ENCODE measurements at places on chromosomes 4 and X.

DNA sequence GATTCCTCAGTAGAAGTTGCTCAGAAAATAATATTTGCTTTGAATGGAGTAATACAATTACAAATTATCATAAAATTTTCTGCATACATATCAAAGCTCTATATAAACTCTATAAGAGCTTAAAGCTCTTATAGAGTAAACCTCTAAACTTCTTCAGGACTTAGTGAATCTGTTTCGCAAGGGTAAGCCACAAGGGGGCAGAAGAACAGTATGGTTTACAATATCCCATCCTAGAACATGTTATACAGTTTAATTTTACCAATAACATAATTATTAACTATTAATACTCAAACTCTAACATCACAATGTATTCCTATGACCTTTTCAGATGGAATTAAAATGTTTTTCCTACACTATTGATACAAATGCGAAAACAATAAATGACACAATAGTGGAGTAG lies 33.8 kb upstream of the SPANXN1 start:
- DNase-seq = no peak

DNA sequence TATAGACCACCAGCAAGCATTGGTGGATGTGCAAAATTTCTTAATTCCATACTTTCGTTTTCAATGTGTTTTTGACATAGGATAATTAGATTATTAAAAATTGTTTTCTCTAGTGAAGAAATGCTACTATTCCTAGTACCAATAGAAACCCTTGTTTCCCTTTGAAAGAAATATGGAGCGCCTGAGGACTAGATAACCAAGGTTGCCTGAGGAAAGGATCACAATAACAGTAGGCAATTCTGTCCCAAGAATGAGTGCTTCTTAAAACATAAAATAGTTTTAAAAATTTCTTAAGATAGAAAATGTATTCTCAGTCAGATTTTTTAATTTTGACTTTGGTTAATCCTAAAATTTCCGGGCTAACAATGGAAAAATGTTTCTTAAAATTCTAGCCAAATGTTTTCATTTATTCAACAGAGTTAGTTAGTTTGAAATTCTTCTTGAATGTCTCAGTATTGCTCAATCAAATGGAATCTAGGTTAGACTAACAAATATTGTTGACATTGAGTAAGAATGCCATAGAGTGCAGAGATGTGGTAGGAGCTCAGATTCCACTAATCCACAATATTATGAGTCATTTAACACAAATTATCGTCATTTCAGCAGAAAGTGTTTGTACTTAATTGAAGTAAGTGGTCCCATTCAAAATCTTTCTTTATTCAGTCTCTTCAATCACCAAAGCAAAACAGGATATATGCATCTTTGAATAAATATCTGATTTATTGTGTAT lies 666.0 kb downstream of the GRID2 start:
- no peak for DNase-seq

DNA sequence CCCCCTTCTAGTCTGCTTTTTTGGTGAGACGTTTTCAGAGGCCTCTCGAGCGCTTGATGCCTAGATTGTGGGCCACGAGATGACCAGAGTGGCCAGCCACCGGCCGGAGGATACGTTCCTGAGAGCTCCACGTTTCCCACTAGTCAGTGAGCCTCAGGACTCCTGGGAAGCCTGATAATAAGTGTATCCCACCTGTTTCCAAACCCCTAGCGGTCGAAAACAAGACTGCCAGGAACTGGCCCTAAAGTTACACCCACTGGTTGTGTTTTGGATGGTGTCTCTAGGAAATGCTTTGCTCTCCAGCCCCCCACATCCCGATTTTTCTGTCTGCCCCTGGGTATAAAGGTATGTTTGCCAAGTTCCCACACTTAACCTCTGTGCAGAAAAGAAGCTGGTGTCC lies 4.6 kb upstream of the RS1 start:
- DNase-seq = no peak

- DNase-seq = no peak
Measured at GRCh38 chrX:73683236-73683859, 120.4 kb downstream of the CHIC1 start.

GRCh38 chr4:152535360-152535902 lies 461 bp downstream of the FBXW7 start:
- no peak for DNase-seq

DNA sequence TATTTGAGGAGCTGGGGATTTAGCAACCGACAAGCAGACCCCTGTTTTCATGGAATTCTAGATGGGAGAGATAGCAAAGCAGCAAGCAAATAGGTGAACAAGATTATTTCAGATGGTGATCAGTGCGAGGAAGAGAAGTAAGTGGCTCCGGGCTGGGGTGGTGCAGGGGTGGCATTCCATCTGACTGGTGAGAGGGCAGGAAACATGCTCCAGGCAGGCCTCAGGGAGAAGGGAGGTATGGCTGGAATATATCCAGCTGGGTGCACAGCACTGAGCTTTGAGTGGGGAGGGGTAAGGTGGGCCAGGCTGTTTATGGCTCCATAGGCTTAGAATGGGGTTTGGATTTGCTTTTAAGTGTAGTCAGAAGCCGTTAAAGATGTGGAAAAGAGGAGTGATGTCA lies 21.2 kb downstream of the PTTG2 start:
- no peak for DNase-seq

DNA sequence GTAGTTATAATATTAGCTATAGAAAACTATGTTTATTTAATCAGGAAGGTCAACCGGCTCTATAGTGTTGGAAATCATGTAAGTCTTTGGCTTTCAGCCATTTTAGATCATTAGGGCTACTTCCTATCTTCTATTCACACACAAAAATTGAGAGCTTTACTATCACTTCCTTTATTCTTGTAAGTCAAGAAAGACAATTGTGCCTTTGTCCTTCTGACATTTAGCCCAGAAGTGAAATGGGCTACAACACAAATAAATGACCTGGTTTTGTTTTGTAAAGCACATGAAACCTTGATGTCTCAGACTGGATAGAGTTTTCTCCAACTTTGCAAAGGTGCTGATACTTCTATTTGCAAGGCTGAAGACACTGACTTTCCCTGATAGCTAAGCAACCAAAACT lies 122.4 kb upstream of the ACSL4 start:
- no peak for DNase-seq

DNA sequence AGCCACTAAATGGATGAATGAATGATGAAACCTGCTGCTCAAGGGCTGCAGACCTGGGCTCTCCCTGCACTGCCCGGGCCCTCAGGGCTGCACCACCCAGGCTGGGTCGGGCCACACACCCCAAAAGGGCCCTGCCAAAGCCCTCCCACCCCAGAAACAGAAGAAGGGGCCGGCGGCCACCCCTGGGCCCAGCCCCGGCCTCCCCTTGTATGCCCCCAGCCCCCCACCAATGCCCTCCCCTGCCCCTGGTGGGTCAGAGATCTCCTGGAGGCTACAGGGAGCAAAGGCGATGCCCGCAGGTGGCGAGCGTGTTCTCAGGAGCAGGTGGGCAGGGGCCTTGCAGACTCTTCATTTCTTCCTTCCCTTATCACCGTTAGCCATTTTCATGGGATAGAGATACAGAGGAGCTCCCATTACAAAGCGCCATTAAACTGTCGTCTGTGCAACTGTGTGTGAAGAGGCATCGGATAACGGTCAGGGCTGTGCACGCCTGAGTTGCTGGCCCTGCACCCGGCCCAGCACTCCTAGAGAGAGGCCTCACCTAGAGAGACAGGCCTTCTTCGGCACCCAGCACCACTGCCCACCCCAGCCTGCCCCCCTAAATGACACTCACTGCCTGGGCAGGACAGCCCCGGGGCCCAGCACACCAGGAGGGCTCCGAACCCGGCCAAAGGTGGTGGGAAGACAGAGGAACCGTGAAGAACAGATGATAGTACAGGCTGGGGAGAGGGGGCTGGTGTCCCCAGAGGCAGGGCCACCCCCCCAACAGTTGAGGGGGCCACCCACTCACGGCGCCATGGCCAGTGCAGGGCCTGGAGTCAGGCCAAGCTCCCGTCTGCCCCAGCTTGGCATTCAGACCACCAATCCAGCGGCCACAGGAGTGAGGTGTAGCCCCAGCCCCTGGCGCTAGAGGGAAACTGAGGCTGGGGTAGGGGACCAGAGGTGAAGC lies 133.7 kb downstream of the FAM53A start:
- no peak for DNase-seq

DNA sequence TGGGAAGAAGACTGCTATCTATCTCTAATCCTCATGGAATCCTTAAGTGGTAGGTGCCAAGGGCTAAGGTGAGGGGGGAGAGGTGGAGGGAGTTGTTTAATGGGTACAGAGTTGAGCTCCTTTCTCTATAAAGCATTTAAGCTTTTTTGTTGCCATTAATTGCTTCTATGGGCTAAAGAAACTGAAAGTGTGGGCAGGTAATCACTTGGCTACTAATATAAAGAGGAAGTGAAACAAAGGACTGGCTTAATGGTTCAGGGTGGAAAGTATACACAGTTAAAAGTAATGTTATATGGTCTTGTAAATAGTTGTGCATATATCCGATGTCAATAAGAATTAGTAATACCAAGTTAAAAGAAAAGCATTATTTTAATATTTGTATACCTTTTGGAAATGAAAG lies 83.9 kb downstream of the POLA1 start:
- DNase-seq = no peak

DNA sequence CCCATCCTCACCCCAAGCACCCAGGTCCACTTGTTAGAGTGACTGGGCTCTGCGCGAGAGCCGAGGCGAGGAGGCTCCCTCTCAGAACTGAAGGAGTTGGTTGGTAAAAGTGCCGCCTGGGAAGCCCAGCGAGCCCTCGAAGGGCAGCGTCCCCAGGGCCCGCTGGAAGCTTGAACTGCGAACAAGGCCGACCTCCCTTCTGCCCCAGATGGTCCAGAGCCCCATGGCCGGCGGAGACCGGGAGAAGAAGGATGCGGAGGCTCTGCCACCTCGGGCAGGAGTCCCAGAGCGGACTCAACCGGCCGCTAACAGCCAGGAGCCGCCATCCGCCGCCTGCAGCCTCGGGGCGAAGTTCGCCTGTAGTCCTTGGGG lies 116.3 kb upstream of the TEX13C start:
- DNase-seq = no peak

DNA sequence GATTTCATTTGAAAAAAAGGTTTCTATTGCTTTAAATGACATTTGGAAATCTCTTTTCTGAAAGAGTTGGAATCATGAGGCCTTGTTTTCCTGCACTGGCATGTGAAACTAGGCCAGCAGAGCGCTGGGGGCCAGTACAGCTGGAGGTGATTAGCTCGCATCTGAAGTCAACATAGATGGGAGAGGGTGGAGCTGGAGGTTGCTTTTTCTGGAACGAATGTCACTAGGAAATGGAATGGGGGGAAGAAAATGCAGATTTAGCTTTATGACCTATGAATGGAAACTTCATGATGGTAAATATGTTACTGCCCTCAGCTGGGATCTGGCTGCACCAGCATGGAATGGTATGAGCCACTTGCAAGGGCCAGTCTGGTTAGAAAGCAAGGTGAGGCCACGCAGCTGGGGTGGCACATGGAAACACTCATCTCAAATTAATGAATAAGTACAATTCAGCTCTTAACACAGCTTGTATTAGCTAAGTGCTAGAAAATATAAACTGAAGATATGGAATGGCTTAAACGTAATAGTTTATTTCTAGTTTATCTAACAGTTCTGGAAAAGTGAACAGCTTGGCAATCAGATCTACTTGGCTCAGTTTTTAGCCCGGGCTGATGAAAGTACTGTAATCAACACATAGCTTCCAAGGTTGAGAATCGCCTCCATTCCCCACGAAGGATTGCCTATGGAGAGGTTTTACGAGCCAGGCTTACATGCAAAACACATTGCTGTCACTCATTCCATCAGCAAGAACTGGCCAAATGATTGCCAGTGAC lies 32.5 kb downstream of the SLC10A6 start:
- DNase-seq = no peak

DNA sequence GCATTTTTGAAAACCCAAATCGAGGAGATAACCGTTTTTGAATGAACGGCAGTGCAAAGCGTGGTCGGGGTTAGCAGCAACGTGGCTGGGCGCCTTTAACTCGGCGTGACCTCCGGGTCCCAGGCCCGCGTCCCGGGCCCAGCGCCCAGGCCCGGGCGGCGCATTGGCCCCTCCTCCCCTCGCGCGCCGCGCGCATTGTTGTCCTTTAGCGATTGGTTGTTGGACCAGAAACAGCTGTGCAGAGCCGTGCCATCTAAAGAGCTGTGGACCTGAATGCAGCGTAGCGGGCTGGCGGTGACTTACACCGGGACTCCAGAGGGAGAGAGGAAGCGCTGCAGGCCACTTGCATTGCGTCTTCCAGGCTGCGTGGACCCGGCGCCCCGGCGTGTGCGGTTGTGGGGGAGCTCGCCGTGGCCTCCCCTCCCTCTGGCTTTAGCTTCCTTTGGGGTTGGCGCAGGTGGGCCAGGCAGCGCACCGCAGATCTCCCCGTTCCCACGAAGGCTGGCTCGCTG lies at the start of gene STOX2:
TSS of gene STOX2 (plus strand) at position 227 of the 512 bp plus-strand sequence. CDS start 1,484 bp downstream, outside the sequence.
- no peak for DNase-seq

GRCh38 chr4:70008771-70009170 lies 13.0 kb downstream of the STATH start:
- no peak for DNase-seq

GRCh38 chr4:121278811-121279368 lies 101.9 kb downstream of the QRFPR start:
- DNase-seq = no peak

GRCh38 chrX:46311581-46312120 lies 233.6 kb downstream of the ZNF674 start:
- DNase-seq = no peak

- no peak for DNase-seq
Measured at GRCh38 chr4:122899682-122900081, 22.7 kb downstream of the NUDT6 start.

GRCh38 chrX:130125091-130125874 lies 15.0 kb upstream of the ELF4 start:
- DNase-seq = no peak

DNA sequence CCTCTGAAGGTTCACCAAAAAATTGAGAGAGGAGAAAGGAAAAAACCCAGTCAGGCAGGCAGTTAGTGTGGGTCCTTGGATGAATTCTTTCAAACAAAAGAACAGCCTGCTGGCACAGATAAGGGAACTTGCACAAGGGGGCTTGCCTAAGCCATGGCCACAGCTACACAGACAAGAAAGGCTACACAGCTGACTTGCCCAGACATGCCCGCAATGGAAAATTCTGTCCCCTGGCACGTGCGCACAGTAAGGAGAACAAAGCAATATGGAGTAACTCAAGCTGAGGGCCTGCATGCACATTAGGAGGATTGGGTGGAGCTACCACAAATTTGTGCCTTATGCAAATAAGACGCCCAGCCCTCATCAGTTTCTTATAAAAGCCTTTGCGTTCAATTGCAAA lies 512.5 kb upstream of the HTR2C start:
- DNase-seq = no peak

GRCh38 chrX:88940904-88941303 lies 193.9 kb downstream of the CPXCR1 start:
- no peak for DNase-seq

- DNase-seq = no peak
Measured at GRCh38 chr4:109207898-109208297, 94.6 kb downstream of the COL25A1 start.

DNA sequence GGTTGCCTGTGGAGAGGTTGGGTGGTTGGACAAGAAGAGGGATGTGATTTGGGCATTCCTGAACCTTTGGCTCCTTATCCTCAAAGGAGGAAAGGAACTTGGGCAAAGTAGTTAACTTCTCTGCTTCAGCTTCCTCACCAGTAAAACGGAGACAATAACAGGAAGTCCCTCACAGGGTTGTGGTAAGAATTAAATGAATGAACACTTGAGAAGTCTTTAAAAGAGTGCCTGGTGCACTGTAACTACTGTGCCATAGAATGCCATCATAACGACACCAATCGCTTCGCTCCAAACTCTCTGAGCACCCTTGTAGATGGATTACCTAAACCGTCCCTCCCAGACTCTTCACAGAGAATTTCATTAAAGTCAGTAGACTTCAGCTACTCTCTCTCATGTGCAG lies 10.5 kb downstream of the ZCCHC18 start:
- DNase-seq = no peak

- DNase-seq = no peak
Measured at GRCh38 chrX:45400027-45400779, 199.5 kb upstream of the DIPK2B start.
